NCI-H2029 (cell line): ENCODE measurements at places on chromosomes 6 and 20.

- DNase-seq: no peak
These were observed 24.0 kb downstream of the PBOV1 start for GRCh38 chr6:138194287-138194686.

- DNase-seq: no peak
These were observed 47.0 kb upstream of the TFAP2A start for GRCh38 chr6:10461850-10462249.

DNA sequence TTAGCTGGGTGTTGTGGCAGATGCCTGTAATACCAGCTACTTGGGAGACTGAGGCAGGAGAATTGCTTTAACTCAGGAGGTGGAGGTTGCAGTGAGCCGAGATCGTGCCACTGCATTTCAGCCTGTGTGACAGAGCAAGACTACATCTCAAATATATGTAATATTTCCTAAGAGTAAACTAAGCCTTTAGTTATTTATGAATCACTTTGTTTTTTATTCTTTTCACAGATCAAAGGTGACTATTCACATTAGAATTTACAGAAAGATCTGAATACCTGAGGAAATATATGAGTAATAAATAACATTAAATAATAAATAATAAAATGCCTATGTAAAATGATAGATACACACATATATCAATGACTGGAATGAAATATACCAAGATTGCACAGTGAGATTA, 630.8 kb upstream of the IMPG1 start:
- DNase-seq: no peak

DNA sequence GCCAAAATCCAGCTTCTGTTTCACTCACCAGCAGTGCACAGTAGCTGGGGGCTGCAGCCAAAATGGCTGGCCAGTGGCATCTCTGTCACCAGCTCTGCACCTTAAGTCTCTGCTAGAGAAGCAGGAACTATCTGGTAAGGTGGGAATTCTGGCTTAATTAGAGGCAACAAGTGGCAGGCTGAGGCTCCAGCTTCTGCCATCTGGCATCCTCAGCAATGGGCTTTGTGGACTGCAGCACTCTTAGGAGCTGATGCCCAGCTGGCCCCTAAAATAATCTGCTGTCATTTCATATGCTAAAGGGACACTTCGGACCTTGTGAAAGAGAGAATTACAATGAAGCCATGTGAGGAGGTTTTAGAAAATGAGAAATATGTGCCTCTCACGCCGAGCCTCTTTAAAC, 4.6 kb upstream of the CLDN20 start:
- no peak for DNase-seq

DNA sequence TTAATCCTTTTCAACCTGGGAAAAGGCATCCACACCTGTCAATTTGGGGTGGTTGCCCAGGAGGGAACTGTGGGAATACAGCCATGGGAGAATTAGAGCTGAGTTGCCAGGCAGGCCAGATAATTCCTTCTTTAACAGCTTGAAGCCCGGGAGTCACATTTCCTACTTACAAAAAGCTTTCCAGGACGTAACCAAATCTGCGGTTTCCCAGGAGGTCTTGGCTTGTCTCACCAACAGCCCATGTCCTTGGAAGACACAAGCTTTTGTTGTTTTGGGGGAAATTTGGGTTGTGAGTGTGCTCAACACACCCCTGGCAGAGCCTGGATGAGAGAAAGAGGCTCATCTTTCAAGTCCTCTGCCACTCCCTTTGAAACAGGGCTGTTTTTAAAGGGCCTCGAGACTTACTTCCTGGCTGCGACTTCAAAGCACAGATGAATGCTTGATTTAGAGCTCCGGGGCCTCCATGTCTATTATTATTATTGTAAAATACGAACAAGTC, 465.9 kb upstream of the BTBD3 start:
- no peak for DNase-seq

DNA sequence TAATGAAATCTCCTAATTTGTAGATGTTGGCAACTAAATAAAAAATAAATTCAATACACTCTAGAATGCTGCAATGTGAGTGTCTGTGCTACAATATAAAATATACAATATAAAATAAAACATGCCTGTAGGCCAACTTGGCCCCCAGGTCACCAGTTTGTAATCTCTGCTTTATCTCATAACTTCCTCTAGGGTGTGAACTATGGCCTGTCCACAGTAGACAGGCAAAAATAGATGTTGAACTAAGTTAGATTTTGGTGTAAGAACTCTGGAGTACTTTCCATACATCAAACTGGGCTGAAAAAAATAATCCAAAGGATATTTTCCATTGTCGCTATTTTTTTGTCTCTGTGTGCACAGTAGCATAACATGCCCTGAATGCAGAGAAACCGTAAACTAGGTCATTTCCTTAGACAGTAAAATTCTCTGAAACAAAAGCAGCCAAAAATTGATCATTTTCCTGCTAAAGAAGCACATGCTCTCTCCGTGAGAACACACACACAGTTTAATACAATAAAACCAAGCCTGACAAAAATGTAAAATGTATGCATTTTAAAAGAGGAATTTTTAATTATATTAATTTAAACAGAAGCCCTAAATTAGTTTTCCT, 98.5 kb upstream of the ZFP64 start:
- DNase-seq: no peak

- DNase-seq: no peak
These were observed 6.6 kb downstream of the SIRPB2 start for GRCh38 chr20:1484438-1485116.

DNA sequence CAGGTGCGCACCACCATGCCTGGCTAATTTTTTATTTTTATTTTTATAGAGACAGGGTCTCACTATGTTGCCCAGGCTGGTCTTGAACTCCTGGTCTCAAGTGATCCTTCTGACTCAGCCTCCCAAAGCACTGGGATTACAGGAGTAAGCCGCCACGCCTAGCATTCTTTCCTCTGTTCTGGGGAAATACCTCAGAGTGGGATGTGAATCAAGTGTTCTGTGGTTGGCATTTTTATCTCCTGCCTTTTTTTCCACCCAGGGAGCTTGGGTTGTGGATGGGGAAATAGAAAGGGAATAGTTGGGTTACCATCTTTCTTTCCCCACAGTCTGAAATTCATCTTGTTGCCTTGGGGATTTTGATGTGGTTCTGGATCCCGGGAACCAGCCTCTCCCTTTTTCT, 24.1 kb downstream of the TFAP2C start:
- no peak for DNase-seq

DNA sequence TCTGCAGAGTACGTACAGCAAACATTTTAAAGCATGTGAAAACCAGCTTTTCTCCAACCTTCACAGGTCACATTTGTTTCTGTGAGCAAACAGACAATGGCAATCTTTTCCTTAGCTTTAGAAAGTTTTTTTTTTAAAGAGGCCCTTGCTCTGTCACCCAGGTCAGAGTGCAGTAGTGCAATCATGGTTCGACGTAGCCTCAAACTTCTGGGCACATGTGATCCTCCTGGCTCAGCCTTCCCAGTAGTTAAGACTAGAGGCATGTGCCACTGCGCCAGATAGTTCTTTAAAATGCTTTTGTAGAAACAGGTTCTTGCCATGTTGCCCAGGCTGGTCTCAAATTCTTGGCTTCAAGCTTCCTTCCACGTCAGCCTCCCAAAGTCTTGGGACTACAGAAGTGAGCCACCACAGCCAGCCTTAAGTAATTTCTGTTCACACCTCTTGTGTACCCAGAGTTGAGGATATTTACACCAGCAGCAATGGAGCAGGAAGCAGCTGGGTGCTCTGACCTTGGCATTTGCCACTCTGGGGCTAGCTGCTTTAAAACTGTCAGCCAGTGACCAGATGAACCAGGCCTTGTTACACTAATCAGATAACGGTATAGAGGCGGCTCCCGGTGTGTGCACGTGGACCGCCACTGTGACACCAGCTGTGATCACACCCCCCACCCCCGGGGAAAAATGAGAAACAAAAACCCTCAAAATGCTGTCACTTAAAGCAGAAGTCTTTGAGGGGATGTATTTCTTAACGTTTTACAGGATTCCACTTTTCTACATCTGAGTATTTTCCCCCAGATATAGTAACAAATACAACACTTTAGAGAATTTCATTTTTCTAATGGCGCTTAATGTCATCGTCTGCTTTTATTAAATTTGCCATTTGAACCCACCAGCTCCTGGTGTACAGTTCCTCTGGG, 71.3 kb downstream of the AKAP12 start:
- no peak for DNase-seq
